ENCODE measurements at places on chromosomes 4 and X.

GRCh38 chrX:55342533-55343501, 78.1 kb upstream of the PAGE3 start:
- peak; percentile 74 for DNase-seq

GRCh38 chrX:6021316-6022091, 207.2 kb downstream of the NLGN4X start:
- DNase-seq: peak; percentile 53

DNA sequence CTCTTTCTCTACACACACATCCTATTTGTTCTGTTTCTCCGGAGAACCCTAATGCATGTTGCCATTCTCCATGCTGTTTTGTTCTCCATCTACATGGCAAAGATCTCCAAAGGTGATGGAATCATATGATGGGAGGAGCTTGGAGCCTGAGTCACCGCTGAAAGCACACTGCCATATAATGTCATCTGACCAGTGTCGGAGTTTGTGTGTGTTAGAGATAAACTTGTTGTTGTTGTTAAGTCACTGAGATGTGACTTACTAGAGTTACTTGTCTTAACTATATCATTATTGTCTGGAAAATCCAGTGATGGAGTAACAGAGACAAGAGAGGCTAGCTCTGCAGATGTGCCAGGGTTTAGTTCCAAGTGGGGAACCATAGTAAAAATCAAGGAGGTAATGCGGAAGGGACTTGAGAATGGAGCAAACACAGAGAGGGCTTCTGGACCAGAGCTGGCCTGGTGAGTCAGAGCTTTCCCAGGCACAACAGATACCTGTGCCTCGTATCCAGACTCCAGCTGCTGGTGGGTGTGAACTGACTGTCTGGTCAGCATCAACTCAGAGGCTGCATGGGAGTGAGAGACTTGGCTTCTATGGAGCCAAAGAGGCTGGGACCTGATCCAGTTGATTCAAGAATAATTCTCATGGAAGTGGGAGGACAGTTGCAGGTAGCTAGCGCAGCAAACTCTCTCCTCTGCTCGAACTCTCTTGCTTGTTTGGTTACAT, 30.6 kb upstream of the CCKAR start:
- DNase-seq: peak; percentile 33

DNA sequence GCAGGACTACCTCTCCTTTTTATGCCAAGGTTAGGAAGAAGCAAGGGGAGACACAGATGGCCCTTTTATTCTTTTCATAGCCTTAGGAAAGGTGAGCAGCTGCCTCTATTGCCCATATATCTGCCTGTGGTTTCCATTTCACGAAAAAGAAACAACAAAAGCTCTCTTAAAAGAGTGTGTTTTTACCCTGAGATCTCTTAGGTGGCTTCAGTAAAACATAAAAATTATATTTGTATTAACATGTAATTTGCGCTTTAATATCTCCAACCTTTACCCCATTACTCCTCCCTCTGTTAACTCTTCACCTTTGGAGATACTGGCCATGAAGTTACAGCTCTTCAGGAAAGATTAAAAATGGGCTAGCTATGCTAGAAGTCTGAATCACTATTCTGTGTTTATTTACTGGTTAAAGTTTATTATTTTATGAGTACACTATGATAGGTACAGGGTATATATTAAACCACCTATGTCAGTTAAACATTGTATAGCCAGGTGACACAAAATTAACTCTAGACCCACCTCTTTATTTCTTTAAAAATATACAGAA, 15.0 kb upstream of the SULT1B1 start:
- no peak for DNase-seq

Data from epithelial cell of esophagus (primary cell).